Astrocyte of the cerebellum (primary cell): ENCODE measurements at places on chromosomes 12 and 14.
A peak's percentile ranks its signal among the peaks of the same experiment; 100 is the strongest.

- DNase-seq, result no peak
Observed at GRCh38 chr14:62118461-62118860, 356.2 kb downstream of the SNAPC1 start.

GRCh38 chr14:81235096-81235495 lies 14.3 kb upstream of the GTF2A1 start:
- DNase-seq, result no peak

DNA sequence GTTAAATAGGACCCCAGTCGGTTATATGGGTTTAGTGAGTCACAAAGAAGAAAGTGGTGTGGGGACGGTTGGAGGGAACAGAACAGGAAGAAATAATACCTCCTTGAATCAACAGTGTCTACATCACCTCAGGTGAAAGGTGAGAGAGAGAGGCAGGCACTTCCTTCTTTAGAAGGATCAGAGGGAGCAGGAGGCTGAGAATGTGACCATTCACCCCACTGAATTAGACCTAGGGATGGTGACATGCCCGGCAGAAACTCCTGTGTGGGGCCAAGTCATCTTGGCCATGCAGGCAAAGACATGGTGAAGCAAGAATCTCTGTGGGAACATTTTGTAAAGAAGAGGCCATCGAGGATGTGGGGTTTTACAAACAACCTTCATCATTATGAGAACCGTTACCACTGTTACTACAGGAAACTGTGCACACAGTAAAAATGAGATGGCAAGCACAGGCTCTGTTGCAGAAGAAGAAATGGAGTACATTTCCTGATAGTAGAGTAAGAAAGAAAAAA lies 1196.9 kb downstream of the VRK1 start:
- no peak for DNase-seq

DNA sequence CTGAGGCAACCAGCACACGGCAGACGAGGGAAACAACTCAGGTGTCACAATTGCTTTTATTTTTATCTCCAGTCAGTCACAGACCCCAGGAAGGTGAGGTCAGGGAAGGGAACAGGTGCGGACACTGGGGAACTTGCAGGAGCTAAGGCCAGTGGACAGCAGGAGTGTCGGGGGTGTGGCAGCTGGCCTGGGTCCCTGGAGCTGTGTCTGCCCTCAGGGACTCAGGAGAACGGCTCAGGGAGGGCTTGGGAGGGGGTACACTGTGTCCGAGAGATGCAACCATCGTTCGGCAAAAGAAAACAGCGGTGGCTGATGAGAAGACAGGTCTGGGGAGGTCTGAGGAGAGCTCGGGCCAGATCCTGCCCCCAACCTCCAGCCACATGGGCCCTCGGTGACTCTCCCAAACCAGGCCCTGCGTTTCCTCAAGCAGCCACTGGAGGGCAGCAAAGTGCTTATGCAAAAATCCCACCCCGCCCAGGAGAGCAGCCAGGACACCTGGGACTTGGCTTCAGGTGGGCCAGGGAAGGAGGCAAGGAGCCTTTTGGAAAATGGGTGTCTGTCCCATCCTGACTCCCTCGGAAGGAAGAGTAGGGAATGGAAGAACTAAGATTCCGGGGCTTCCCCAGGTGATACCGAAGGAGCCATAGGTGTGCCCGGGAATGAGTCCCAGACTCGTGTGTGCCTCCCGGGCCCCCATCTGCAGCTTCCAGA lies 24.1 kb upstream of the BCDIN3D start:
- peak; percentile 26 for DNase-seq

GRCh38 chr12:72747111-72747849 lies 475.1 kb downstream of the TRHDE start:
- DNase-seq, result no peak

DNA sequence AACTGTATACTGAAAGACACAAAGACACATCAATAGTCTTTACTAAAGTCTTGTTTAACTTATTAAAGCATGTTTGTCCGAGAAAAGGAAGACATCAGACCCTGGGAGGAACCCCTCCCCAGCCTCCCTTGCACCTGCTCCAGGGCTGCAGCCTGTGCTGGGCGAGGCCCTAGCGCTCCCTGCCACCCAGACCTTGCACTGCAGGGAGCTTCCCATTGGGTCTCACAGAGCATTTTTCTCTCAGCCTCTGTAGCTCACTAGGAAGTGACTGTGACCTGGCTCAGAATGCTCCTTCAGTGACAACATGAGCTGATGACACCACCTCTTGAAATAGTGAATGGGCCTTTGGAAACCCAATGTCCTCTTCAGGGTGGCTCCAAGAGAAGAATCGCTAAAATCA lies 461.2 kb downstream of the TMEM121 start:
- DNase-seq, result no peak

- DNase-seq, result no peak
Observed at GRCh38 chr12:120909633-120910298, 5.6 kb upstream of the SPPL3 start.

DNA sequence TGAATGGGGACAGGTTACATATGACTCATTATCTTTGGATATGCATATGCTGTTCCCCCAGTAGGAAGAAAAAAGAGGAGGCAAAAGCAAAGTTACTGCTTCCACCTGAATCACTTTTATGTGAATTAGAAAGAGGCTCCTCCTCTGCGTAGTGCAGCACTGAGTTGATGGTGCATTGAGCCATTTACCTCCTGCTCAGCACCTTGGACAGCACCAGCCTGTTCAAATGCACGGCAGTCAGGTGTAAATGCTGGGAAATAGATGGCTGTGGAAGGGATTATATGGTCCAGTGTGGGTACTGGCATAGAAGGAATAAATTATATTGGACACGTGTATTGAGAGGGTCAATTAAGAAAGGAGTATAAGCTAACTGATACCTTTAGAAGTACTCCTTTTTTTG lies 541.9 kb upstream of the SEL1L start:
- DNase-seq, result no peak
